ENCODE measurements at places on chromosomes 5 and 9.

DNA sequence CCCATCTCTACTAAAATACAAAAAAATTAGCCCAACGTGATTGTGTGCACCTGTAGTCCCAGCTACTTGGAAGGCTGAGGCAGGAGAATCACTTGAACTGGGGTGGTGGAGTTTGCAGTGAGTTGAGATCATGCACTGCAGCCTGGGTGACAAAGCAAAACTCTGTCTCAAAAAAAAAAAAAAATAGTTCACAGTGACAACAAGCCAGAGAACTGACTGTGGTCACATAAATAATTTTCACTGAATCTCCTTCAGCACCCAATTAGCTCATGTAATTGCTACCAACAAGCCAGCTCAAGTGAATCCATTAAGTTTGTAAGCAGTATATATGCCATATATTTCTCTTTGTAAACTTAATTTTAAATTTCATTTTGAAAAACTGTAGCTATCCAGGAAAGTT is 14.5 kb upstream of the AFAP1L1 start:
- DNase-seq = no peak

GRCh38 chr9:135582966-135583687 is 21.6 kb downstream of the PAEP start:
- DNase-seq = no peak

DNA sequence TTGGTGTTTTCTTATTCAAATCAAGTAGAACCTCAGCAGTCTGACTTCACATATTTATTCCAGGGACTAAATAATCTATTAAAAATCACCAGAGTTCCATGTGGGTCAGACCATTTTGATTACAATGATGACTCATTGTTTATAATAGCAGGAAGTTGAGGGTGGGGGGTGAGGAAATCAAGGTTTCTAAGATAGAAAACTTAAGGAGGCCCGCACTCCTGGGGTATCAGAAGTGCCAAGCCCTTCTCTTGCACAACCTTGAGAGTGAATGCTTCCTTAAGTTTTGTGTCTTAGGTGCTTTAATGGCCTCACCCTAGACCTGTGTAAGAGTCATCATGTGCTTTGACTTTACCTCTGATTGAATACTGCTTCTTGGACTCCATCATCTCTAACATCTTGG is 31.9 kb upstream of the NPR3 start:
- DNase-seq = no peak

GRCh38 chr9:101119206-101119819 is 90.8 kb downstream of the PLPPR1 start:
- no peak for DNase-seq

- DNase-seq = no peak
Observed at GRCh38 chr9:37522971-37523370, 37.2 kb downstream of the POLR1E start.

DNA sequence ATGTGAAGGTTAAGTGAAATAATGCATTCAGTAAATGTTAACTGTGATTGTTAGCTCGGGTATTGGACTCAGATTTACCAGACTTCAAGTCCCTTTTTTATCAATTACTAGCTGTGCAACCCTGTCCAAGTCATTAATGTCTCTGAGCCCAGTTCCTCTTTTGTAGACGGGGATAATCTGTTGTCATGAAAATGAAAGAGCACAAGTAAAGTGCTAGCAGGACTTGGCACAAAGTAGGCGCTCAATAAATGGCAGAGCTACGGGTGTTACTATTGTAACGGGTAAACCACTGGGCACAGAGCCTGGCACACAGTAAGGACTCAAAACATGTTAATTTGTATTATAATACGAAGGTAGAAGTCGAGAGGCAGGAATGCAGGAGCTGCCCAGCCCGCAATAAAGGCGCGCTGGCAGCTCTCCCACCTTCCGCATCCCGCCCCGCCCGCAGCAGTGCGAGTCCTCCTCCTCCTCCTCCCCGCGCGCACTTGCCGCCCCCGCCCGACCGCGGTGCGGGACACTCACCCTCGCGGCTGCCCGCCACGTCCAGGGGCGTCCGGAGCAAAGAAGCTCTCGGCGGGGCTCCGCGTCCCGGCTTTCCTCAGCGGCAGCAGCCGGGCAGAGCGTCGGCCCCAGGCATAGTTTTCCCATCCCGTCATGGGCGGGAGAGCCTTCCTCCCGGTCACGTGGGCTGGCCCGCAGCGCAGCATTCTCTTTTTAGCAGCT is at the start of gene C1QTNF2:
Gene C1QTNF2, minus strand, starts transcription at position 637 of the 723 bp plus-strand sequence. CDS start 15,615 bp downstream, outside the sequence.
- DNase-seq = peak; percentile 10

DNA sequence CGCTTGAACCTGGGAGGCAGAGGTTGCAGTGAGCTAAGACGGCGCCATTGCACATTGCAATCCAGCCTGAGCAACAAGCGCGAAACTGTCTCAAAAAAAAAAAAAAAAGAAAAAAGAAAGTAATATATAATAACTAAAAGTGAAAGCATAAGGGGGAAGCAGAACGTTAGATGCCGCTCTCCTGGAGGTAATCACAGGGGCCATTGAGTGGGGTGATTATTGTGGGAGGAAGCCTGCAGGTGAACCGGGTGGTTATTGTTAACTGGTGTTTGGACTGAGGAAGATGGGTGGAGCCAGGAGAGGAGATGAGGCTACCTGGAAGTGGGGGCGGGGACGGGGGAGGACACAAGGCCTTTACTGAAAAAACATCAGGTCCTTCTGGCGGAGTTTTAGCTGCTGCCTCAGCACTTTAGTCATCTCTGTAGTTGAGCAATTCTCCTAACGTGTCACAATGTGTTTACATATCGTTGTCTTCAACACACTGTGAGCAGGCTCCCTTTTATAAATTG is 5.3 kb upstream of the TJP2 start:
- peak; percentile 52 for DNase-seq

- DNase-seq = no peak
Observed at GRCh38 chr9:137823986-137824771, 53.4 kb upstream of the CACNA1B start.

GRCh38 chr5:16417398-16418074 is 48.1 kb downstream of the ZNF622 start:
- no peak for DNase-seq

All from stimulated activated CD4-positive, alpha-beta T cell treated with anti-CD3 and anti-CD28 coated beads, Interleukin-12 subunit alpha, Interleukin-12 subunit beta, amount 100 ng/mL, for 48 hours (primary cell).